Stimulated activated CD8-positive, alpha-beta memory T cell treated with anti-CD3 and anti-CD28 coated beads, Interleukin-7, amount 100 ng/mL, for 48 hours (primary cell): ENCODE measurements at places on chromosomes 11 and 22.

- DNase-seq: no peak
Measured at GRCh38 chr22:49793296-49793695, 34.4 kb downstream of the BRD1 start.

GRCh38 chr22:42769574-42770447 lies 49.1 kb upstream of the A4GALT start:
- DNase-seq: no peak

GRCh38 chr22:38506118-38506962 lies at the start of gene DDX17:
TSS of gene DDX17 (minus strand) at chr22:38506311.
- peak; percentile 86 for DNase-seq

DNA sequence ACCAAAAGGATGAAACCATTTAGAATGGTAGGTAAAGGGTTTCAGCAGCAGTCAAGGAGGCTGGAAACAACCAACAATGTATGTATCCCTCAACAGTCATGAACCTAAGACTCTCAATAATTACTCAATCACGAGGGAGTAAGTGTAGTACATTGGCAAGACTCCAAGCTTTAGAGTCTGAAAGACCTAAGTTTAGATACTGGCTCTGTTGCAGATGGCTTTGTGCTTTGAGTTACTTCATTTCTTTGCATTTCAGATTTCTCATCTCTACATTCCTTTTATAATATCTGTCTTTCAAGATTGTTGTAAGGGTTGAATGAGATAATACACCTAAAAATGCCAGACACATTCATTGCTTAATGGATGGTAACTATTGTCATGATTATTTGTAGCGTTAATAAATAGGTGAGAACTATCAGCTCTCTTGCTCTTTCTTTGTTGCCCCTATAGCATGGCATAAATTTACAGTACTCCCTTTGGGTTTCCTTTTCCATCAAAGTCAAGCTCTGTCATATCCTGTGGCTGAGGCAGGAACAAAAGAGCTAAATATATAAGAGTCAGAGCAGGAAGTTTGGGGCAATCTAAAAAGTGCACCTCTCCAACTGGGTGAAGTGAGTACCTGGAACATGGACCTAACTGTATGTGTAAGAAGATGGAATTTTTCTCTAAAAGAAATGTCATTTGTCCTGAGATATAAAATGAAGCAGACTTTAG lies 228.2 kb upstream of the ZC3H12C start:
- no peak for DNase-seq

GRCh38 chr22:37609240-37610152 lies 862 bp downstream of the GGA1 start:
- no peak for DNase-seq

DNA sequence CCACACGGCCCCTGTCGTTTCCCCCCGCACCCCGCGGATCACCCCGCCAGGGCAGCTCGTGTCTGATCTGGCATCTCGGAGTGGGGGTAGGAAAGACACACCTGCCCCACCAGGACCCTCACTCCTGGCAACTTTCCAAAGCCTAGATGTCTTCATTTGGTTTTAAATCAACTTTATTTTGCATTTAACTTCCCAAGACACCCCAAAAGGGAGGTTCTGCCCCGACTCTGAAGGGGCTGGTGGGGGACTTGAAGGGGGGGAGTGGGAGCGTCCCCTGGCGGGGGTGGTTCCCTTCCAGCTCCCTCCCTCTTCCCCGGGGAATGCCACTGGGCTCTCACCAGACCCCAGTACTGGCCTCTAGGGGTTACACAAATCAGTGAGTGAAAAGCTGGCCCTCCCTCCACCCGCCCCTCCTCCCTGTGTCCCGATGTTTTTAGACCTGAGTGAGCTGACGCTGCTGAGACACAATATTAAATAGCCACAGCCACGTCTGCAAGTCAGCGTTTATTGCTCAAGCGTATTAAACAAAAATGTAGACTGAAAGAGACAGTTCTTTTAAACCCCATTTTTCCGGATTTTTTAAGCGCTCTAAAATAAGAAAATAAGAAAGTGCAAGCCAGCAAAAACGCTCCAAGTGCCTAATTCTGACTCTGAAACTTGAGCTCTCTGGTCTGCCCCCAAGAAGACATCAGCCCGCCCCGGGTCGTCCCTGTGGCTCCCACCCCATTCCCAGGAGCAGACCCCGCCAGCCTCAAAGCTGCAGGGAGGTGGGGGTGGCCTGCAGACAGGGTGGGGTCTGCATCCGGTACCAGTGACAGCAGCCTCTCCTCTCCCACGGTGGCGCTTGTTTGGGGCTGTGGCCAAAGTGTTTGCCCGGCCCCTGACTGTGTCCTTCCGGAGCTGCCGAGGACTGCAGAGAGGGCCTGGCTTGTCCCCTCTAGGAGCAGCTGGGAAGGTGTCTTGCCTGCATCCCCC lies 1.1 kb upstream of the TTLL8 start:
- DNase-seq: no peak

GRCh38 chr11:77596626-77597025 lies 6.9 kb downstream of the AQP11 start:
- no peak for DNase-seq

GRCh38 chr11:121154486-121155314 lies 53.7 kb downstream of the TECTA start:
- DNase-seq: no peak

DNA sequence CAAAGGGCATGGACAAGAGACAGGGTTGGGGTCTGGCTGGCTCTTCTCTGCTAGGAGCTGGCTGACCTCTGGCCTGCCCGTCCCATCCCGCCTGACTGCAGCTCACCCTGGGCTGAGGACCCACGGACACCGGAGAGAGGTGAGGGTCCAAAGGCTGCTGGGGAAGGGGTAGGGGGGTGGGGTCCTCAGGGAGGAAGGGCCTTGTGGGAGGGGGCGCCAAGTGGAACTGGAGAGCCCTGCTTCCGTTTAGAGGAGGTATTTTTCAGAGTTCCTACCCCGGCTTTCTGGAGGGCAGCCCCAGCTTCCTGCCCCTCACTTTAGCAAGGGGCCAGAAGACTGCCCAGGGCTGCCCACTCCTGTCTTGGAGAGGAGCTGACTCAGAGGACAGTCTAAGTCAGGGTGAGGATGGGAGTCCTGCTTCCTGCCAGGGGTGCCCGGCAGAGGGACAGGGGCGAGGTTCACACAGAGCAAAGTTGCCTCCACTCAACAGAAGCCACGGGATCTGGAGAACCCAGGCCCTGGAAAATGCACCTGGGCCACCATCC lies 7.1 kb downstream of the LARGE2 start:
- no peak for DNase-seq

- DNase-seq: no peak
Measured at GRCh38 chr11:111416231-111416960, 37.3 kb upstream of the POU2AF1 start.

- DNase-seq: no peak
Measured at GRCh38 chr11:37574361-37574760, 976.3 kb upstream of the RAG2 start.

DNA sequence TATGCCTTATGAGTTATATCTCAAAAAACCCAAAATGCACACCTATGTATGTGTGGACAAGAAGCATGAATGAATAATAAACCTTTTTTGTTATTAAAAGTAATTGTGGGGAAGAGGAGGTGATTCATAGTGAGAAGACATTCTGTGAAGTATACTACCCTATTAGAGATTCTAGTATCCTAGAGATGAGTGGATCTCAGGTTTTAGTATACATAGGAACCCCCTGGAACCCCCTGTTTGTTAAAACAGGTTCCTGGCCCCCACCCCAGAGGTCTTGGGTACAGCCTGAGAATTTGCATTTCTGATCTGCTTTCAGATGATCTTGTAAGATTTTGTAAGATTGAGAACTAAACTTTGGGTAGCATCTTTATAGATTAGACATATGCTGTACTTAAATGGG lies 17.5 kb downstream of the NUCB2 start:
- DNase-seq: no peak

DNA sequence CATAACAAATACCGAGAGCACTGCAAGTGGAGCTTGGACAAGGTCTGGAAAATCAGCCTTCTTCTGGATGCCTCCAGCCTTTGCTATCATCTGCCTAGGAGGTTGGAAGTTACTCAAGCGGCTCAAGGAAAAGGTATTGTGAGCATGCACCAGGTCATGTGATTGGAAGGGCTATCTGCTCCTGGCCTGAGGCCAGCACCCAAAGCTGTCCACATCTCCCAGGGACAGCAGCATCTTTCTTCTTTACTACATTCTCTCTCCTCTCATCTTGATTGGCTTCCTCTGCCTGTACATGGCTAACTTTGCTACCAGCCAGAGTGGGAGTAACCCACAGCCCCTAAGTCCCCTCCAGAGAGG lies 44.2 kb upstream of the AMPD3 start:
- DNase-seq: no peak

DNA sequence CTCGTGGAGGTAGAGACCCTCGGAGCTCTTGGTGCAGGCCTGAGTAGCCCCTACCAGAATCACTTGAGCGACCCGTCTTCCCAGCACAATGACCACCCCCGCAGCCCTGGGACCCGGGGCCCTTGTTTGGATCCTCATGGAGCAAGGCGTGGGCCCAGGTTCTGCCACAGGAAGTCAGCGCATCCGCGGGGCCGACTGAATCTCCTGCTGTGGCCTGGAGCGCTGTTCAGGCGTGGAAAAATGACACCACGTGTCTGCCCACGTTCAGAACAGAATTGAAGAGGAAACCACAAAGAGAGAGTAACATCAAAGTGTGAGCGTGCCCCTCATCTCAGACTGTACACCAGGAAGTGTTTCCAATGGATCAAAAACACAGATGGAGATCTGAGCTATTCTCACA lies 1479.2 kb downstream of the TBC1D22A start:
- DNase-seq: no peak

DNA sequence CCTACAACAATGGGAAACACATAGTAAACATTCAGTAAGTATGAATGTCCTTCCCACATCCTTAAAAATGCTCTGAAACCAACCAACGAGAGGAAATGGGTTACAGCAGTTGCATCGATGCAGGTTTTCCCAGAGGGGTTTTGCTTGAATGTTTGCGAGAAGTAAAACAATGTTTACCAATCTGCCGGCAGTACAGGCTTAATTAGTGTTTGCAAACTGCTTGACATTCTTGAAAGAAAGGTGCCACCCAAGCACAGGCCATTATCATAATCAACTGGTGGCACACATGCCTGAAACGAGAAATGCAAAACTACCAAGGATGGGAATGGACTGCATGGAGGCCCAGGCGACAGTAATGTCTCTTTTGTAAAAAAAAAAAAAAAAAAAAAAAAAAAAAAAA lies 27.1 kb upstream of the OPCML start:
- no peak for DNase-seq

DNA sequence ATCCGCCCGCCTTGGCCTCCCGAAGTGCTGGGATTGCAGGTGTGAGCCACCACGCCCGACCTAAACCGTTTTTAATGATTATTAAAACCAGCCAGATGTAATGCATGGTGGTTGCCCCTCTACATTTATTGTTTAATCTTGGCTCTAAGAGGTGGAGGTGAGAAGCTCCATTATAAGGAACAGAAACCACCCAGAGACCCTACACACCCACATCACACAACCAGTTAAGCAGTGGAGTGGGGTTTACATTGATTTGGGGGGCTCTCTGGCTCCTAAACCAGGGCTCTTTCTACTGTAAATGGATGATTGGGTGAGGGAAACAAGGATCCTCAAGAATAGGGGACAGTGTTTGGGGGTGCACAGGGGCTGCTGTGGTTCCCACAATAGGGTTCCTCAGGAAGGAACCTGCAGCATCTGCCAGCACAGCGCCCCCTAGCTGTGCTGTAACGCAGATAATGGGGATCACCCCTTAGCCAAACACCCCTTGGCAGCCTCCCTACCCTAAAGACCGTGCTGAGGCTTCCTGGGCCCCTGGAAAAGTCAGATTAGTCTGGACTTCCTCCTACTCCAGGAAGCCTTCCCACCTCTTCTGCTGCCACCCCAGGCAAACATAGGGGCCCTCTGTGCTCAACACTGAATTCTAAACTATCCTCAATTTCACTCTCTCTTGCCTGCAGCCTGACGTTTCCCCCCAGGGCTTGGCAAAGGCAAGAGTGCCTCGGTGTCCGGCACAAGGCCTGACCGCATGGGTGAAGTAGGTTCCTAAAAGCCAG lies 2.4 kb downstream of the MPST start:
- DNase-seq: no peak

DNA sequence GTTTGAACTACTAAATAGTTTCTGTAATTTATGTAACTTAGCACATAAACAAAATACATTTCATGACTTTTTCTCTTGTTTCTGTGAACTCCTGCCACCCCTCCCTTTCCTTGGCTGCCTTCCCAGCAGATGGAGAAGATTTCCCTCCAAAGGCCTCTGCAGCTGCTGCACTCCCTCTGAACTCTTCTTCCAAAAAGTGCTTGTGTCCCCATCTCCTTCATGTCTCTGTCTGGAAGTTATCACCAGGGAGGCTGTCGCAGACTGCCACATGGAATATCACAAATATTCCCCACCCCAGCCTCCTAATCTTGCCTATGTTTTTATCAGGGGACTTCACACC lies 1068.3 kb downstream of the OPCML start:
- no peak for DNase-seq

GRCh38 chr22:42371099-42371498 lies 61.1 kb downstream of the NFAM1 start:
- no peak for DNase-seq

DNA sequence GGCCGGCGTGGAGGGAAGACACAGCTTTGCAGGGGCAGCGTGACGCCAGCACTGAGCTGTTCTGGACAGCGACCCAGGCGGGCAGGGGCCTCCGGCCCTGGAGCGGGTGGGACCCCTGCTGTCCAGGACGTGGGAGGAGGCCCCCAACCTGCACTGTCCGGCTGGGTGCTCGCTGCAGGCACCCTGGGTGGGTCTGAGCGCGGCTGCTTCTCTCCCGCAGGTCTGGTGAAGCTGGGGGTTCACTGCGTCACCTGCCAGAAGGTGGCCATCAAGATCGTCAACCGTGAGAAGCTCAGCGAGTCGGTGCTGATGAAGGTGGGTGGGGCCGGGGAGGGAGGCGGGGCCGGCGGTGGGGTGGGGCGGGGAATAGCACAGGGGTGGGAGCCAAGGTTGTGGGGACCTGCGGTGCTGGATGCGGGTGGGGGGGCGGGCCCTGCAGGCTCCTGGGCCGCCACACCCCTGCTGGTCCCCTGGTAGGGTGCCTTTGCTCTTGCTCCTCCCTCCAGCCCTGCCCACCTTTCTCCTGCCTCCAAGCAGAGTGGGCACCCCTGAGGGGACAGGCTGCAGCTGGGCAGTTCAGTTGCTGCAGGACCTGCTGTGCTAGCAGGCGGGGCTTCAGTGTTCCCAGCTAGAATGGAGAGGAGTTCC lies 46.2 kb downstream of the BRSK2 start:
- DNase-seq: no peak
